ENCODE measurements at places on chromosomes 12 and 14.
A peak's percentile ranks its signal among the peaks of the same experiment; 100 is the strongest.

DNA sequence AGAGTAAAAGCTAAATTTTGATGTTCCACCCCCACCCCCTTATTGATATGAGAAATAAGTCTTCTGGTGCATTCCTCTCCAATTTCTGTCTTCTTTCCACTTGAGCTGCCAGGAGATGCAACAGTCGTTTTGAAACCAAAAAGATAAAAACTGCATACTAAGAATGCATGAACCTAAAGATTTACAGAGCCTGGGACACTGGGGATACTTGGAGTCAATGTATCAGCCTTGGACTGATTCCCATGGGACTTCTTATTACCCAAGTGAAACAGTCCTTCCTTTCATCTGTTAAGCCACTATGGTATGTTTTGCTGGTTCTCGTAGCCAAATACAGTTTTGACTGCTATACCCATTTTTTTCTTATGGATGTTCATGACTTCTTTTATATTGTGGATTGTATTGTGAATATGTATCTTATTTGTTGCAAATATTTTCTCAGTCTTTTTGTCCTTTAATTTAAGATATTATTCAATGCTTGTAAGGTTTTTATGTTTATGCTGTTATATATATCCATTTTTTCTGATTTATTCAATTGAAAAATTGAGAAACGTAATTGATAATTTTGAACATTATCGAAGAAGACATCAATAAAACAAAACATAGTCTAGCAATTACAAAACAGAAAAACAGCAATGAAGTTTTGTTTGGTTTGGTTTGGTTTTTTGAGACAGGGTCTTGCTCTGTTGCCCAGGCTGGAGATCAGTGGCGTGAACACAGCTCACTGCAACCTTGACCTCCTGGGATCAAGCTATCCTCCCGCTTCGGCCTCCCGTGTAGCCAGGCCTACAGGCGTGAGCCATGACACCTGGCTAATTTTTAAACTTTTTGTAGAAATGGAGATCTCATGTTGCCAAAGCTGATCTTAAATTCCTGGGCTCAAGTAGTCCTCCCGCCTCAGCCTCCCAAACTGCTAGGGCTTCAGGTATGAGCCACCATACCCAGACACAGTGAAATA is 85.4 kb upstream of the ETV6 start:
- no peak for DNase-seq

- DNase-seq = peak; percentile 35
Observed at GRCh38 chr12:84502907-84503787, 409.5 kb downstream of the SLC6A15 start.

DNA sequence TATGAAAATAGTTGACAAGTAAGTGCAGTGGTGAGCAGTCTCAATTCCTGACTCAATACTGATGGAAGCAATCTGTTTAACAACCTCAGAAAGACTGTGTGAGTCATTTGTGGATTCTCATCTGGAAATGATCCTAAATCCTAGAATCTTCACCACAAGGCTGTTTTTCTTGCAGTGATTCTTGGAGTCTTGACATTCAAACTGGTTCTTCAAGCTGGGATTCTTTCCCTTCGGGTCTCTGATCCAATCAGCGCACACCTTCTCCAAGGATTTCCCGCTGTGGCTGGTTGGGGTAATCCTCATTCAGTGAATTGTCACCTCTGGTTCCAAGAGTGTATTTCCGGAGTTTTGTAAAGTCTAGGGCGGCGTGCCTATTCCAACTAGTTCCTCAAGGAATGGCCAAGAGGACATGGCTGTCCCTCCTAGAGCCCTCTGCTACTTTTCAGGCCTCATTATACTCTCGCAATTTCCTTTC is 37.7 kb upstream of the FOXJ2 start:
- DNase-seq = no peak

- no peak for DNase-seq
Observed at GRCh38 chr12:25123126-25123525, 71.8 kb downstream of the DNAI7 start.

GRCh38 chr14:79668951-79669350 is 542.4 kb downstream of the DIO2 start:
- DNase-seq = no peak
